ENCODE measurements at places on chromosomes 13 and 19.

GRCh38 chr13:67042556-67042955 lies 187.6 kb downstream of the PCDH9 start:
- DNase-seq, result no peak

DNA sequence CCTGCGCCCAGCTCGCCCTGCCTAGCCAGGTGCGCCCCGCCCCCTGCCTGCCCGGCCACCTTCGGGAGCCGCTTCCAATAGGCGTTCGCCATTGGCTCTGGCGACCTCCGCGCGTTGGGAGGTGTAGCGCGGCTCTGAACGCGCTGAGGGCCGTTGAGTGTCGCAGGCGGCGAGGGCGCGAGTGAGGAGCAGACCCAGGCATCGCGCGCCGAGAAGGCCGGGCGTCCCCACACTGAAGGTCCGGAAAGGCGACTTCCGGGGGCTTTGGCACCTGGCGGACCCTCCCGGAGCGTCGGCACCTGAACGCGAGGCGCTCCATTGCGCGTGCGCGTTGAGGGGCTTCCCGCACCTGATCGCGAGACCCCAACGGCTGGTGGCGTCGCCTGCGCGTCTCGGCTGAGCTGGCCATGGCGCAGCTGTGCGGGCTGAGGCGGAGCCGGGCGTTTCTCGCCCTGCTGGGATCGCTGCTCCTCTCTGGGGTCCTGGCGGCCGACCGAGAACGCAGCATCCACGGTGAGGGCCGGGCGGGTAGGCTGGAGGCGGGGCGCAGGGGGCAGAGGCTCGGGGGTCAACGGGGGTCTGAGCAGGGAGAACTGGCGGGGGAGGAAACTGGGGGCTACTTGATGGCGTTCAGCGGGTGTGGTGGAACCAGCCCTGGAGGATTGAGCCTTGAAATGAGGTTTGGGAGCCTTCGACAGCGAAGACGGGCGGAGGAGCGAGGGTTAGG lies at the start of gene SPINT2:
Gene SPINT2, plus strand, starts transcription at position 88 of the 727 bp plus-strand sequence. Its CDS starts 320 bp downstream, at position 408.
- DNase-seq, result no peak

- no peak for DNase-seq
These were observed 27.1 kb downstream of the FAM124A start for GRCh38 chr13:51249255-51249654.

DNA sequence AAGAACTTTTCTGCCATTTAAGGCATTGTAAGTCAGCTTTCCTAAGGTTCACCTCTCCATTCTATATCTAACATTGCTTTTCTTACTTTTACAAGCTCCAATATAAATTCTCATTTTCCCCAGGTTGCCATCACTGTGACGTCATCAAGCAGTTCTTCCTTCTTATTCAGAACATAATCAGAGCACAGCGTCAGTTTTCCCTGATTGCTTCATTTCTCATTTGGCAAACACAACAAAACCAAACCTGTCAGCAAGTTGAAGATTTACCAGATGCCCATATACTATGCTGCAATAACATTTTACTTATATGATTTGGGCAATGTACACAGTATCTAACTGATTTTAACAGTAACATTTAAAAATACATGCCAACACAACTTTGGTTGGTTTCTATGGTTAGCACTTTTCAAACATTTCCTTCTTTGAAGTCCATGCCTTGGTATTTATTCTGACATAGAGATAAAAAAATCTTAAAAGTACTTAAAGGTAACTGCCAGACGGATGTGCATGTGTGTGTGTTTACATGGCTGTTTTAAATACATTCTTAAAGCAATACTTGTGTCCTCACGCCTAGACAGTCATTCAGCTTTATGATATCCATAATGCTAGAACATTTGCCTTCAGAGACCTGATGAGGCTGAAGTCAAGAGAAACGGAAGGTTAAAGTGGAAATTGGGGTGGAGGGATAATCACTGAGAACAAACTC lies 264.0 kb downstream of the KLF12 start:
- no peak for DNase-seq

- no peak for DNase-seq
These were observed 463.4 kb downstream of the EFNB2 start for GRCh38 chr13:106072014-106072413.

GRCh38 chr13:107941345-107942029 lies 273.8 kb downstream of the LIG4 start:
- no peak for DNase-seq

DNA sequence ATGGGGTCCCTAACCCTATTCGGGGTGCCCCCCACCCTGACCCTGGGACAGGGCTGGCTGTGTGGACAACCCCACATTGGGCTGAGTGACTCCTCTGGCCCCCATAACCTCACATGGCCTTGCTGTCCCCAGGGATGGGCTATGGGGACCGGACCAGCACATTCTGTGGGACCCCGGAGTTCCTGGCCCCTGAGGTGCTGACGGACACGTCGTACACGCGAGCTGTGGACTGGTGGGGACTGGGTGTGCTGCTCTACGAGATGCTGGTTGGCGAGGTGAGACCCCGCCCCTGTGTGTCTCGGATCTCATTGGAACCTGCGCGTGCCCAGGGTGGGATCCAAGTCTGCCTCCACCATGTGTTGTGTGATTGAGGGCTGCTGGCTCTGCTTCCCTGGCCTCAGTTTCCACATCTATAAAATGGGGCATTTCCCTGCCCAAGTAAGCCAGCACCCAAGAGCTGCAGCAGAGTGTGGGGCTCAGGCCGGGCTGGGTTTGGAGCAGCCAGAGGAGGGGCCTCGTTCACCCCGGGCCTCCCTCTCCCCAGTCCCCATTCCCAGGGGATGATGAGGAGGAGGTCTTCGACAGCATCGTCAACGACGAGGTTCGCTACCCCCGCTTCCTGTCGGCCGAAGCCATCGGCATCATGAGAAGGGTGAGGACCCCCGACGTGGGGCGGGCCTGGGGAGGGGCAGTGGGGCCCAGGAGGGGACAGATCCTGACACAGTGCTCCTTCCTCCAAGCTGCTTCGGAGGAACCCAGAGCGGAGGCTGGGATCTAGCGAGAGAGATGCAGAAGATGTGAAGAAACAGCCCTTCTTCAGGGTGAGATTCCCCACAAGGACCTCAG lies 4.9 kb downstream of the PTGER1 start:
- DNase-seq, result no peak

DNA sequence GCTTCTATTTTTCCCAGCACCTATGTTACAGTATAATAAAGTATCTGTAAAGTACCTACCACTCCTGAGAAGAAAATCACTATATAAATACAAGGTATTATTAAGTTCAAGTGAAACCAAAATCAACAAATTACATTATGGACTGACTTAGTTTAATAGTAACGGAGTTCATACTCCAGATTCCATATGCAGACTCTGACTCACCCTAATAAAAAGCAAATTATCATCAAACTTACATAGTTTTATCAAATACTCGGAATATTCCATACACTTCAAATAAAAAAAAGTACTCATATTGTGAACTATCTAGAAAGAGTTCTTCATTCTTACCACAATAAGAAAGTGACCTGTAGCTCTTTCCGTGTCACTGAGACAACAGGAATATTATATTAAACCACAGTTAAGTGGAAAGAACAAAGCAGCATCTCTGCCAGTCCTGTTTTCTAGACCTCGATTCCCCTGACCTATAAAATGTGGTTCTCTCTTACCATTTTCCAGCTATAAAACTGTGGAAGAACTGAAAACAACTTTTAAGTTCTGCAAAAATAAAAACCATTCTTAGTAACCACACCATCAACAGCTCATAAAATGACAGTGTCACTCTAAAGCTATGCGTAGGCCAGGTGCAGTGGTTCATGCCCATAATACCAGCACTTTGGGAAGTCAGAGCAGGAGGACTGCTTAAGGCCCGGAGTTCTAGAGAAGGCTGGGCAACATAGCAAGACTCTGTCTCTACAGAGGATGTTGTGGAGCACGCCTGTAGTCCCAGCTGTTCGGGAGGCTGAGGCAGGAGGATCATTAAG lies 42.6 kb downstream of the USP12 start:
- DNase-seq, result no peak

- no peak for DNase-seq
These were observed 2.4 kb upstream of the CTU1 start for GRCh38 chr19:51110666-51110971.

DNA sequence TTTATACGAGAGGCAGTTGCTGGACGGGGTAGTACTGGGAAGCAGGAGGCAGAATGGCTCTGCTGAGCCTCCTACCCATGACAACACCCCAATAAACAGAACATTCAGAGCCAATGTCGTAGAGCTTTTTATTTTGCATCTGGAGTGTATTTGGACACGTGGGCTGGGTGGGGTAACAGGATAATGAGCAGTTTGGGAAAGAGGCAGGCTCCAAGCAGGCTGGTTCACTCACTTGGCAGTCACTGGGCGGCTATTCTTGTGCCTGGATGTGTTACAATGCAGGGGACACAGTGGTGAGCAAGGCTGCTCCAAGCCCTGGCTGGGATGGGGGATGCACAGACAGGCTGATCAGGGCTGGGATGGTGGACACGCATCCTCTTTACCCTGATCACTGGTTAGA lies 9.5 kb downstream of the ACTMAP start:
- DNase-seq, result no peak

DNA sequence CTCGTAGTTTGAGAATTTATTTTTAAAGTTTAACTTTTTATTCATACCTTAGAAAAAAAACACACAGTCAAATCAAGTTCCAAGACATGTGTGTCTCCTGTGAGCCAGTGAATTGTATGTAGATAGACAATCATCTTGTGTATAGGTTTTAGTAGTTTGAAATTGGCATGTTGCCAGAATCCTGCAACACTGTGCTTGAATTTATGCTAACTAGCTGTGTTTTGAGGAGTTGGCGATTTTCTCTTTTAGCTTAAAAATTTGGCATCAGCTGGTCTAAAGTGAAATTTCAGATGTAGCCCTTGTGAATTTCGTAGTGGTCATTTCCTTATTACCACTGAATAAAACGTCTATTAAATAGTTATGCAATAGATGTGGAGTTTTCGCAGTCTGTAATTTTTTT lies 213.2 kb downstream of the ATP8A2 start:
- no peak for DNase-seq

DNA sequence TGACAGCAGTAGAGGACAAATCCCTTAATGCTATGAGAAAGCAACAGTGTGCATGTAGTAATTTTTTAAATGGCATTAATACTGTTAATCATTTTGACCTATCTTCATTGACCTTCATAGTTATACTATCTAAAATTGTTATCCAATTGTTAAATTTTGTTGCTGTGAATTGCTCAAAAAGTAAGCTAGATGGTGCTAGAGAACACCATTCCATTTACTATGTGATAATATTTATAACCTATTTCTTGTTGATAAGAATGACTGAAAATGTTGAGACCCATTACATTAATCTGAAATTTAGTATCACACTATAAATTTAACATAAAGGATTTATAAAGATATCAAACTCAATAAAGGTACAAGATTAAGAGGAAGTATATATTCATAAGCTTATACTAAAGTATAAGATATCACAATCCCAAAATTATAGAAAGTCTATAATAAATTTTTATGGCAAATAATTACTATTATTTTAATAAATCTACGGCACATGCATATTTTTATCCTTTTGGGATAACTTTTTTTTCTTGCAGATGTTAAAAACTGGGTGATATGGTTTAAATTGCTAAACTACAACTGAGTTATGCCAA lies 1573.3 kb downstream of the PCDH9 start:
- DNase-seq, result no peak

GRCh38 chr19:46324277-46324676 lies 22.6 kb upstream of the PPP5C start:
- DNase-seq, result no peak

- no peak for DNase-seq
These were observed 119.2 kb upstream of the IPO5 start for GRCh38 chr13:97834250-97834649.

GRCh38 chr19:3849092-3849491 lies 19.7 kb downstream of the ZFR2 start:
- peak; percentile 42 for DNase-seq

- DNase-seq, result no peak
These were observed 65.0 kb upstream of the TRPC4 start for GRCh38 chr13:37934339-37935191.

- peak; percentile 89 for DNase-seq
These were observed 24.6 kb upstream of the BCL3 start for GRCh38 chr19:44723952-44724319.

- no peak for DNase-seq
These were observed 10.0 kb downstream of the NDUFB7 start for GRCh38 chr19:14561847-14562351.

DNA sequence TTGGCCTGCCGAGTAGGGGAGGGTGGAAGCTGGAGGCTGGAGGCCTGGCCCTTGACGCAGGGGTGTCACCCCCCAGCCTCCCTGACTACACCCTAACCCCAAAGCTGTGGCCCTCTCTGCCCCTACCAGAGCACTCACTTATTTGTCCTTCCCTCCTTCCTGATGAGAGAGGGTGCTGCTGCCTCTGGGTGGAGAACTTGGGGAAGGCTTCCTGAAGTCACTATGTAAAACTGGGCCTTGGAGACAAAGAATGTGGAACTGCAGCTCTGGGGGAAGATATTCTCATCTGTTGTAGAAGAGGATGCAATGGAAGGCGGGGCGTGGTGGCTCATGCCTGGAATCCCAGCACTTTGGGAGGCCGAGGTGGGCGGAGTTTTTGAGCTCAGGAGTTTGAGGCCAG lies 485.2 kb downstream of the ZNF536 start:
- no peak for DNase-seq

- DNase-seq, result no peak
These were observed 368.3 kb downstream of the LMO7 start for GRCh38 chr13:76004416-76004815.

All from B cell (primary cell).